ENCODE measurements at places on chromosomes 3 and 15. TPM values are rescaled to one million over a fixed set of nuclear protein-coding genes. Genes with fewer than 3 reads are reported as not detected.

The FOXB1 gene
- total RNA-seq = not detected

The NRROS gene
- not detected for total RNA-seq

The SLC6A1 gene
- total RNA-seq = not detected

The CRTAP gene
- total RNA-seq = 293 TPM

The GPR62 gene
- total RNA-seq = not detected

The ANKRD34C gene
- total RNA-seq = not detected
